ENCODE measurements at places on chromosomes 4 and X.

DNA sequence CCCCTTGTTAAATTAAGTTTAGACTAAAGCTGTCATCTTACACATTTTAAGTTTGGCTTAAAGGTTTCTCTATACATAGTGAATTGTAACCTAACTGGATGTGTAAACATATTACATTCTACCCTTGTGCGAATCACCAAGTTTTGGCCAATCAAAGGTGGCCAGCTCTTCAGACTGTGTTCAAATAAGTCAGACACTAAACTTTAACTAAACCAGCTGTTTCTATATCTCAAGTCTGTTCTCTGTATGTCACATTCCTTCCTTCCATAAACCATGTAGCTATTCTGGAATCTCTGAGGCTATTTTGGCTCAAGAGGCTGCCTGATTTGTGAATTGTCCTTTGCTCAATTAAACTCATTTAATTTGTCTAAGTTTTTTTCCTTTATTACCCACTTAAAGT is 6.7 kb downstream of the SULT1B1 start:
- no peak for DNase-seq

GRCh38 chrX:4876268-4876667 is 1162.8 kb upstream of the PRKX start:
- no peak for DNase-seq

DNA sequence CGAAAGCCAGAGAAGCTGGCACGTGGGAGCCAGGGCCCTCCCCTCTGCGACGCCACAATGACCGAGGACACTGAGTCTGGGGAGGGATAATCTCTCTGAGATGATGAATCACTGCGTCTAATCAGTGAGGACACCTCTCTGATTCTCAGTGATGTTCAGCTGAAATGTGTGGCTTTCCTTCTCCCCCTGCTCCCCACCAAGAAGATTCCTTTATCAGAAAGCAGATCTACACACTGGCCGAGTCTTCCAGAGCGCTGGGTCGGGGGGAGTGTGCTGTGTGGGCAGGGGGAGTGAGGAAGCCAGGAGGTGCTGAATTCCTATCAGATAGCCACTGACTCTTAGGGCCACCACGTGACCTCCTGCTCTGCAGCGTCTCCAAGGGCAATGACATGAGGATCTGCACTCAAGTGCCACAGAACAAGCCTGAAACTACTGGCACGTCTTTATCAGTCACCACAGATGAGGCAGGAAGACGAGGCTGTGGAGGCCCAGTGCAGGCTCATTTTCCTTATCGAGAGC is 89.2 kb downstream of the GATB start:
- DNase-seq = no peak

GRCh38 chrX:154419688-154420401 is 8.5 kb downstream of the TAFAZZIN start:
- DNase-seq = no peak

DNA sequence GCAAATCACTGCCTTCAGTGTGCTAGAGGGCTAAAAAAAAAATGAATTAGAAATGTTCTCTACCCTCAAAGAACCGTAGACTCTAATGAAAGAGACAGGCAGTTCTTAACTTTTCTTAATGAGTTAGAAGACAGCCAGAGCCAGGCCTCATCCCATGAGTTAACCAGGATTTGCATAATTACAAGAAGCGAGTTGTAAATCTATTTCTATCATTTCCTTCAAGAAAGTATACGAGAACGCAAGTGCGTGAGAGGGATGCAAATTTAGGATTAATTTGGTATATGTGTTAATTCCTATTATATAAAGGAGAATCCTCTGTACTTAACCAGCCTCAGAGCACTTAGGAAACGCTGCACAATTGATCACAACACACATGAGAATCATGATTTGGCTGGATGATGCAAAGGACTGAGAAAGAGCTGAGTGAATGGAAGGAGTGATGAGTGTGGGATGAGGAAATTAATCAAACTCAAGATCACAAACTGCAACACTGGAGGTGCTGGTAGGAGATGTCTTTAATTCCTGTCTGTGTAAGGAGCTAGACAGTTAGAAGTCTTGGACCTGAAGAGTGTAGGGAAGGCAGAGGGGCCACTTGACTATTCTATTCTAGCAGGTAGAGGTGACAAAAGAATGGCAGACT is 157.2 kb downstream of the ATP10D start:
- no peak for DNase-seq

GRCh38 chr4:103011378-103012025 is 8.0 kb downstream of the SLC9B1 start:
- DNase-seq = no peak

GRCh38 chr4:183445097-183445428 is 627 bp downstream of the CDKN2AIP start:
- DNase-seq = peak; percentile 20

- DNase-seq = no peak
These were observed 5.1 kb downstream of the ADRA2C start for GRCh38 chr4:3771164-3771809.

GRCh38 chr4:137367620-137368019 is 164.7 kb downstream of the PCDH18 start:
- no peak for DNase-seq

GRCh38 chrX:40875476-40875875 is 140.1 kb upstream of the MED14 start:
- DNase-seq = no peak

DNA sequence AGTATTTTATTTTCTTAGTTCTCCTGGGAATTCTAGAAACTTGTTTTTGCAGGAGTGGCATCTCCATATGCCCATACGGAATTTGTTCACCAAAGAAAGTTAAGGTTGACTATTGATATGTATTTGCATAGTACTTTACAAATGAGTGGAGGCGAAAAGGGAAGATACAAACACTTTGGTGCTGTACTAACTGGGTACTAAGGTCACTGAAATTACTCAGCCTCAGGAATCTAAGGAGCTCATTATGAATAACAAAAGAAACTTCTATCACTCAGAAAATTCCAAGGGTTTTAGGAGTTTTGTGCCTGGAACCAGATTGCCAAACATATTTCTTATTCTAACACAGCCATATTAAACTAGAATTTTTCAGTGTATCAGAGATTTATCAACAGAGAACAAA is 27.4 kb upstream of the TMPRSS11B start:
- no peak for DNase-seq

- DNase-seq = no peak
These were observed 356.8 kb downstream of the BMPR1B start for GRCh38 chr4:95114521-95114920.

- DNase-seq = peak; percentile 75
These were observed 316.7 kb upstream of the IGFBP7 start for GRCh38 chr4:57426779-57427395.

DNA sequence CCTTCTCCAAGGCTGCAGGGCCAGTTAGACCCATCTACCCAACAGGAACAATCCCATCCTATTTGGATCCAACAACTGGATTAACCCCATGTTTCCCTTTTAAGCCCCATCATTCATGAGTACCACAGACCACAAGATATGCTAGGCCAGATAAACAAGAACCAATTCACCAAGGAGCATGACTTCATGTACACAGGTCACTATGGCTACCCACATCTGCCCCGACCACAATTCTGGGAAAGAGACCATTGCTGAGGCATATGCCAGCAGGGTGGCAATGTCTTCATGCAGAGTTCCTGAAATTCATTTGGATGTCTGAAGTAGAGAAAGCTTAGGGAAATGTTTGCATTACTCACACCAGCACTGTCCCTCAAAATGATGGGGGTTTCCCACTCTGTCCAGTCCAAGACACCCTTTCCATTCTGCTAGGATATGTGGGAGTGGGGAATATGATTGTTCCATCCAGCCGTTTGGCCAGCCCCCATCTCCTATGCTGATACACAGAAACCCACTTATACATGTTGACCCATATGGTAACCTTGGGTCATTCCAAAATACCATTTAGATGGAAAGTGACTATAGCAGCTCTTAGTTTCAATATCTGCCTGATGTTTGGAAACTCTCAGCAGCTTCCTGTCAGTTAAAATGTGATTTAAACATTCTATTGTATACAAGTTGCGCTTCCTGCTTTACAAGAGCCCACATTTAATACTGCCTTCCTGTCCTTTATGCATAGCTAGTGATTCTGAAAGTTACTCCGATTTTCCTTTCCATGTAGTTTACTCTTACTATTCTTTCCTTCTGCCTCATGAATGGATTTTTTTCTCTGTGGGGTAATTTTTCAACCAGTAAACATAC is 129.0 kb downstream of the AMMECR1 start:
- DNase-seq = no peak

GRCh38 chr4:15054541-15054940 is 52.3 kb downstream of the CPEB2 start:
- DNase-seq = no peak

- no peak for DNase-seq
These were observed 177.4 kb upstream of the MAMLD1 start for GRCh38 chrX:150185766-150186165.

DNA sequence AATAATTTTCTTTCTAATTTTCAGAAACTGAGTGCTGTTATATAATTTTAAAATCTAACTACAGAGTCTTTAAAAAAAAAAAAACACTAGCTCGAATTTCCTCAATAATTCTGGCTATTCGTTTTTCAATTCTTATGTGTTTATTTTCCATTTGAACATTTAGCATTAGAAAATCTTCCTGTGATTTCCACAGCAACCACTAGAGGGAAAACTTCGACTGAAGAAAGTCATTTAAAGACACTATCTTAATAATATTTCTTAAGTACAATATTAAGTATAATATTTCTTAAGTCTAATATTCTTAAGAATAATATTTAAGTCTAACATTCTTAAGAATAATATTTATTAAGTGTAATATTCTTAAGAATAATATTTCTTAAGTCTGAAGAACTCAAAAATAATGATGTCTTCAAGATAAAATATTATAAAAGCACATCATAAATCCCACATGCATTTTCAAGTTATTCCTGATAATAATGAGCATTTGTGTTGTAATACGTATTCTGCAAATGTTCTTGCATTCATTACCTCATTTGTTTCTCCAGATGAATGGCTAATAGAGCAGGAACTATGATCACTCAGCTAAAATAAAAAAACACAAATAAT is 118.4 kb upstream of the WDR17 start:
- DNase-seq = peak; percentile 24

GRCh38 chr4:147823130-147823529 is 91.2 kb downstream of the ARHGAP10 start:
- DNase-seq = no peak

GRCh38 chr4:120755864-120756263 is 166.7 kb downstream of the PRDM5 start:
- DNase-seq = no peak

GRCh38 chr4:156643826-156644225 is 327.8 kb downstream of the PDGFC start:
- DNase-seq = no peak

DNA sequence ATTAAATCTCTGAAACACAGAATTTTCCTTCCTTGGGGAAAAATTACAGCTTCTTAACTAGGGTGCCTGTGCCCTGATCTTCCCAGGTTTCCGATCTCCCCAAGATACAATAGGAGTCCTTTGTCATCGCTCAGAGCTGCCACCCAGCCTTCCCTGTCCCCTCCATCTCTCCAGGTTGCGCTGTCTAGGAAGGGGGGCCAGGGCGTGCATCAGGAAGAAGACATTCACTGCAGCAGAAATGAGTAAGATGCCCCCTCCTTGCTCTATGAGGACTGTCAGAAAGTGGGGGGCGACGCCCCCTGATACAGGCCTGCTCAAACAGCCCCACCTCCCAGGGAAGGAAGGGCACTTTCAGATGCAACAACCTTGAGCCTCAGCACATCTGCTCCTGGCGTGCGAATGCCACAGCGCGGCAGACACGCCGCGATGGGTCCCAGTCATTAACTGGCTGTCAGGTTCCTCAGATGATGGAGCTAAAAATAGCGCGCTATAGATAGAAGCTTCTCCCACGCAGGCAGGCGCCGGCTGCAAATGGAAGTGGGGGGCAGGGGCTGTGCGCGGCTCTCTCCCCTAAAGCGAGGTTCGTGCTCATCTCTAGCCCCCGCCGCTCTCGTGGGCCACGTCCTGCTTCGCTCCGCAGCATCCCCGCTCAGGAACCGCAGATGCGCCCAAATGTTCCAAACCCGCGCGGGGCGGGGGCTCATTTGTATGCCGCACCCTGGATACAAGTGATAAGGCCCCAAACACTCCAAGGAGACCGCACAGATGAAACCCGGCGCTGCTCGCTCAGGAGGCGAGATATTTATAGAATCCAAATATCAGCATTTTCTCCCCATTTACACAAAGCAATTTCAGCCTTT is 57.6 kb upstream of the LGI2 start:
- no peak for DNase-seq
